Activated naive CD4-positive, alpha-beta T cell treated with anti-CD3 and anti-CD28 coated beads, Interleukin-2, amount 50 U/mL, for 72 hours (primary cell): ENCODE measurements at places on chromosomes 2 and 18.

DNA sequence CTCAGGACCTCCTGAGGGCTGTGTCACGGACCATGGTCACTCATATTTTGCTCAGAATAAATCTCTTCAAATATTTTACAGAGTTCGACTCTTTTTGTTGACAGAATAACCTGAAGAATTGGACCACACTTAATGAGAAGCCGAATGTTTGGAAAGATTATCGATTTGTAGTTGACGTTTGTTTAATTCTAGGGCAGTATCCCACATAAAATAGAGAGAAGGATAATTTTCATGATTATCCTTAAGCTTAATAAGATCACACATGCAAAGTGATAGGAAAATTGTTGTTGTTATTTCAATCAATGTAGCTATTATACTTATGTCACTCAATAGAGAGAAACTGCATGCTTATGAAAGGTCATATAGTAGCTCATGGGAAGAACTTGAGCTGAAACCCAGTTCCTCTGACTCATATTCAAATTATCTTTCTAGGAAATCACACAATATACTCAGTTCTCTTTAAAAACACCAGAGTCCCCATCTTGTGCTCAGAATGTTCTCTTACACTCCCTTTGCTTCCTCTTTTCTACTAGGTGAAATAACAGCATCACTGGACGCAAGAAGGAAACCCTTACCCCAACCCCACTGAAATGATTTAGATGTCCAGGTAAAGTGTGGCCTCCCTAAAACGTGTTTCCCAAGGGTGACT lies 982.1 kb downstream of the TSN start:
- DNase-seq = no peak

DNA sequence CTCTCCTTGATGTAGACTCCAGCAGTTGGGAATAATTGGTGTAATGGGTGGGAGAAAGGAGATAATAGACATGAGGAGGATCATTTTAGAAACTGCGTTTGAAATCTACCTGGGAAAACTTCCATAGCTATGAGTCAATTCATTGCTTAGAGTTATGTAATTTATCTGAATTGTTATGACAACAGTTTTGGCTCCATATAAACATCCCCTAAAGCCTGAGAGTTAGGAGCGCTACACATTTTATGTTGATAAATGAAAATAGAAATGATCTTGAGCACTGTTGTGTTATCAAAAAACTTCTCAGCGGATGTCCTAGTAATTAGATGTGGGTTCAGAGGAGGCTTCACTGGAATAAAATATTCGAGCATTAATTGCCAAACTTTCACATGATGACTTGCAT lies 573.4 kb downstream of the TSN start:
- no peak for DNase-seq

DNA sequence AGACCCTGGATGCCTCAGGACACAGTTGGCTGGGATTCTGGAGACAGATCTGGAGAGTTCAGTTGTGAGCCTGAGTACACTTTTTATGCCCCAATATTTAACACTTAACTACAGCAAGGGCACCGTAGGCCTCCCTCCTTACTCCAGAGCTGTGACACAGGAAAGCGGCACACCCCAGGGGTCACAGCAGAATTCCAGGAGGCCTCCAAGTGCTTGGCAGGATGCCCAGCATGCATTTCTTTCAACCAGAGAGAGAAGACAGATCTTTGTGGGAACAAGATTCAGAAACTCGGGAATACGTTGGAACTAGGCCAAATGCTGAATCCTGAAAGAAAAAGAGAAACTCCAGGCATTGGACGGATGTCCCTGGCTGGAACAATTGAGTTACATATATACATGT lies 199.2 kb upstream of the NT5C1B start:
- no peak for DNase-seq

- DNase-seq = peak; percentile 28
These were observed 114.7 kb downstream of the NDUFA10 start for GRCh38 chr2:239910404-239910803.

DNA sequence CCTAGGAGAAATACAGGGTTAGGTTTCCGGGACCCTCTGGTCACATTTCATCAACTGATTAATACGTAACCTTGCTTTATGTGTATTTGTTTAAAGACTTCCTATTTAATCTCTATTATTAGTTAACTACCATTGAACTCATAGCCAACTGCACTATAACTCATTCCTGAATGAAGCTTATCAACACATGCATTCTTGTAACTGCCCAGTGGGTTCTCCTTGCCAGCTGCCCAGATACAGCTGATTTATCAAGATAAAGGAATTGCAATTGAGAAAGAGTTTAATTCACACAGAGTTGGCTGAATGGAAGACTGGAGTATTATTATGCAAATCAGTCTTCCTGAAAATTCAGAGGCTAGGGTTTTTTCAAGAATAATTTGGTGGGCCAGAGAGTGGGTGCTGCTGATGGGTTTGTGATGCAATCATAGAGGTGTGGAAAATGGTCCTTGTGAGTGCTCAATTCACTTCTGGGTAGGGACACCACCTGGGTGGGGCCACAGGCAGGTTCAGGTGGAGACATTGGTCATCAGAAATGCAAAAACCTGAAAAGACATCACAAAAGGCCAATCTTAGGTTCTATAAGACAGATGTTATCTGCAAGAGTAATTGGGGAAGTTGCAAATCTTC lies 21.1 kb upstream of the NOSTRIN start:
- DNase-seq = no peak

DNA sequence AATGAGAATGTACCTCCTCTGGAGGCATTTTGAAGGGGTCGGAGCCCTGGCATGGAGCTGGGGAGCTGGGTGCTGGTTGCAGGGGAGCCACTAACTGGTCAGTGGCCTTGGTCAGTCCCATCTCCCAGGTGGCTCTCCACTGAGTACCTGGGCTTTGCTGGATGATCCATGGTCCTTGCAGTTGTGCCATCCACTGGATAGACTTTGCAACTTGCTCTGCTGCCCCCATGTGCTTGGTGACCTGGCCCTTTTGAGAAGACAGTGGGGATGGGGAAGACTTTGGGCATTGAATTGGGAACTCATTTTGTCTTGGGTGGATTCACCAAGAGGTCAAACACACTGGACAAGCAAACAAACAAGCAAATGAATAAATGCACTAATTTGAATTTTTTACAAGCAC lies 263.9 kb downstream of the MYCN start:
- DNase-seq = no peak

GRCh38 chr2:10223932-10224720 lies 78.6 kb upstream of the HPCAL1 start:
- no peak for DNase-seq

GRCh38 chr2:131040661-131041401 lies 52.4 kb downstream of the FAM168B start:
- no peak for DNase-seq

- DNase-seq = no peak
These were observed 12.8 kb upstream of the NEU4 start for GRCh38 chr2:241796209-241796608.

DNA sequence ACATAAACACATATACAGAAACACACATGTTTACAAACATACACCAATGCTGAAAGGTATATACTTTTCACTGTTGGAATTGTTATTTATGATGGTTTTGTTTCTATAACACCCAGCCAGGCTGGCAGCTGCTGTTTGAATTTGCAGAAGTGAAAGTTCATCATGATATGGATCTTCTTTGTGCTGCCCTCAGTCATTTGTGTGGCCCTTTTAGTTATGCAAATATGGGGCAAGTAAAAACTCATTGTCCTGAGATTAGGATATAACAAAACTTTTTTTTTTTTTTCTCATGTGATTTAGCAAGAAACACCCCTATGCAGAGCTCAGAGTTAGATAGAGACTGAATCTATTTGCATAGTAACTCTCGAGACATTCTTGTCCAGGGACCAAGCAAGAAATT lies 714.1 kb downstream of the KCNJ3 start:
- DNase-seq = no peak

- DNase-seq = no peak
These were observed 173.3 kb upstream of the MGAT5 start for GRCh38 chr2:134080386-134081089.
